Left renal cortex interstitium (tissue), 4 donors: ENCODE measurements at places on chromosomes 5 and 9.

- DNase-seq = no peak
These were observed 7.1 kb downstream of the KIF20A start for GRCh38 chr5:138186002-138186447.

DNA sequence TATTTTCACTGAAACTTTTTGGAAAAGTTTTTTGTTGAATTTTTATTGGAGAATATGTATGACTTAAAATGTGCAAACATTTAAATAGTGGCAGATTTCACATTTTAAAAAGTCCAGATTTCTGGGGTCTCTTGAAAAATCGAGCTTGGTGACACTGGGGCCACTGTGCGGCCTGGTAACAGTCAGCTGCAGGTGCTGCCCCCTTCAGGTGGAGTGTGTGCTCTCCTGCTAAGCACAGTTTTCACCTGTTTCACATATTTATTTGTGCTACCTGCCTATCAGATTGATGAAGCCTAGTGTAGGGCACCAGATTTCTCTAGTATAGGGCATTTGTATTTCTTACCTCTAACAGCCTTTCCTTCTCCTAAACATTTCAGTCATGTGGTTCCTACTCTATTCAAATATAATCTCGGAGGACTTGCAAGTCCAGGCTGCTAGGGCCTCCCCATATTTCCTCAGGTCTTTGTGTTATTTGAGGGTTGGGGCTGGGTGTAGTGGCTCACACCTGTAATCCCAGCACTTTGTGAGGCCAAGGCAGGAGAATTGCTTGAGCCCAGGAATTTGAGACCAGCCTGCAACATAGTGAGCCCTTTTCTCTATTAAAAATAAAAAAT lies 95.8 kb upstream of the KLF9 start:
- DNase-seq = no peak

DNA sequence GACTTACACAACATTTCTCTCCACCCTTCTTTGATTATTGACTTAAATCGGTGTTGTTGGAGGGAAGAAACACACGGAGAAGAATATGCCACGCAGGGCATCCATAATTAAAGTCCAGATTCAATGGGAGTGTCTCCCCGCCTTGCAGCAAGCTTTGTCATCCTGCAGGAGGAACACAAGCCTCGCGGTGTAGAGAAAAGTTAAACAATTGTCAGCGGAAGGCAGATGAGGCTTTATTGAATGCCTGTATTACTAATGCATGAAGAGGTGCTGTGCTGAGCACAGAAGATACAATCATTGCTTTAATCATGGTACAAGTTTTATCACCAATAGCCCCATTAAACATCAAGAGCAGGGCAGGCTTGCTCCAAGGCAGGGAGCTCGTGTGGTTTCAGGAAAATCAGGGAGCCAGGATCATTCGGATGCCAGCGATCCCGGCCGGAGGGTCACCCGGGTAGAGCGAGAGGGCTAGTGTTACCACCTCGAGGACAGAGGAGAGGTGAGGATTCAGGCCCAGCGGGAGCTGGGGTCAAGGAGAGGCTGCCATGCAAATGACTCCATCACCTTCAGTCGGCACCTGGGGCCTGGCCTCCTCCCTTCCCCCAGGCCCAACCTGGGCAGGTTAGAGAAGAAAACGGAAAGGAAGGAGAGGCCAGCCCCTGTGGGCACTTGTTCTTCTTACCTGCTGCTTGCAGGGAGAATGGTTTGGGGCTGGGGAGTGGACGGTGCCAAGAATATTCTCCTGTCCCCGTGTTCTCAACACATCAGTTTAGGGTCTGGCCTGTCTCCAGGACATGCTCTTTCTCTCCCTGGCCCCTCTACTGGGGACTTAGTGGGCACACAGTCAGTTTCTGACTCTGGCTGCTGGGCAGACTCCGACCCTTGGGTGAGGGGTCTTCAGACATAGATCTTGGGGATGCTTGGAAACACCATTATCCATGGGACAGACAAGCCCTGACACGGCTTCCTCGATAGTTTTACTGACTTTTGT lies 289.5 kb downstream of the IRX2 start:
- DNase-seq = no peak

DNA sequence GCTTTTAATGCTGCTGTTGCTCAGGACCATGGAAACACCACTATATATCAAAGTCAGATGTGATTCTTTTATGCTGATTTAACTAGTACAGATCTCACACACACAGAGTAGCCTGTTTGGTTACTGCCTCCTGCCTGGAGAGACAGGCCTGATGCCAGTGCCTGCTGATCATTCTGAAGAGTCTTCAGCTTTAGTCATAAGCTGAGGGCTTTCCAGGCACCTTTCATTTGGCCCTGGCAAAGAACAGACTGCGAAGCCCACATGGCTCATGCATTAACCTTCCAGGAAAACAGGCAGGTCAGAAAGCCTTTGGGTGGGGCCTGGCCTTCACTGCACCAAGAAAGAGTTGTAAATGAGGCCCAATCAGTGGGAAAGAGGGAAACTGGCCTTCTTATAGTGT lies 144.7 kb downstream of the SAXO1 start:
- DNase-seq = no peak

GRCh38 chr5:177542816-177543465 lies 11.4 kb downstream of the FAM193B start:
- DNase-seq = no peak

- DNase-seq = no peak
These were observed 102.7 kb downstream of the ARHGEF28 start for GRCh38 chr5:73728493-73729273.

GRCh38 chr9:103025796-103026195 lies 30.7 kb downstream of the CYLC2 start:
- DNase-seq = no peak

GRCh38 chr5:142319105-142319504 lies 5.7 kb downstream of the SPRY4 start:
- no peak for DNase-seq

GRCh38 chr5:124477577-124477976 lies 268.9 kb downstream of the ZNF608 start:
- DNase-seq = no peak

DNA sequence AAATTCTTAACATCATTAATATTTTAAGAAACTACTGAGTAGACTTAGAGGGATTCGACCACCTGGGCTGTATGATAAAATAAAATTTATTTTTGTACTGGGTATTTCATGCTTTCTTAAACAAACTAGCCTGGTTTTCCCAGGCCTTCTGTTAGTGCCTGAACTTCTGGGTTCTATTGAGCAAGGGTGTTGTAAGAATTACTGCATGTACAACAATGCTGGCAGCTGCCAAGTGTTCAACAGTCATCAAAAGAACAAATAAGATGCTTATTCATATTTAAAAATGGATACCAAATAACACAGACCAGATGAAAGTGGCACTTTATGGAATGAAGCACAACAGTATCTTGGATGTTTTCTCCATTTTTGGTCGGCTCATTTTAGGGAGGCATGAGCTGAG lies 123.2 kb upstream of the FBXL7 start:
- no peak for DNase-seq
